Left ventricle myocardium superior (tissue), 1 donor: ENCODE measurements at places on chromosomes 2 and 18.
A peak's percentile ranks its signal among the peaks of the same experiment; 100 is the strongest.

- peak; percentile 27 for DNase-seq
These were observed 9.5 kb downstream of the NFATC1 start for GRCh38 chr18:79405019-79405780.

DNA sequence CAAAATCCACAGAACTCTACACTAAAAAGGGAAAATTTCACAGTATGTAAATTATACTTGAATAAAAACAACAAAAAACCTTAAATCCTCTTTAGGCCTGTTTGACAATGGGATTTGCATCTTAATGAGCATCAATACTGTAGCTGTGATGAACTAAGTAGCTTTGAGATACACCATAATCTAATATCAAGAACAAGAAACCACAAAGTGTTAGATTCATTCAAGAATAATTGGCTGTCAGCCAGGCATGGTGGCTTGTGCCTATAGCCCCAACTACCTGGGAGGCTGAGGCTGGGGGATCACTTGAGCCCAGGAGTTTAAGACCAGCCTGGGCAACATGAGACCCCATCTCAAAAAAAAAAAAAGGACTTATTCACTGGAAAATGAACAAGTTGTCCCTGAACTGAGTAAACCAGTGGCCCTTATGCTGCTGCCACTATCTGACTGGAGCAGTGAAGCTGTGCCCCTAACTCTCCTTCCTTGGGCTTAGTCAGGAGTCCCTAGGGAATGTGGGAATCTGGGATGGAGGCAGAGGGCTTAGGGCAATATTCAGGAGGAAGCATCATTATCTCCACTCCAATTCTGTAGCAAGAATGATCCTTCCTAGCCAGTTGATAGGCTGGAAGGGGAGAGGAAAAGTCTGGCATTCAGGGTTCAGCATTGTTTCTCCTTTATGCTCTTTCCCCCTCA is 88.5 kb downstream of the PRKCE start:
- no peak for DNase-seq

- DNase-seq = no peak
These were observed 1462.7 kb upstream of the NXPH2 start for GRCh38 chr2:140242889-140243288.

- DNase-seq = no peak
These were observed 30.6 kb upstream of the SLC35G4 start for GRCh38 chr18:11578799-11579198.

DNA sequence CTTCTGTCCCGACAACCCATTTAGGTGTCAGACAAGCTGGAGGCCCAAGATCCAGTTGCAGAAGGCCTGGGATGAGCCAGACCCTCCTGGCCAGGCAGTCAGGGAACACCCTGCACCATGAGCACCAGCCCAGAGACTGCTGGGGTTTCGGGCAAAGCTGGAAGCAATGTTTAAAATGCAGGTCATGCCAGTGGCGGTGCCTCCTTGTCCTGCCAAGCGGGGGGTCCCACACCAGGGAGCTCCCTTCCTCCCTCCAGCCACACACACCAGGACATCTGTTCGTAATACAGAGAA is 230.2 kb downstream of the ATAD2B start:
- no peak for DNase-seq

- DNase-seq = no peak
These were observed 58.1 kb downstream of the MYO3B start for GRCh38 chr2:170235860-170236679.

DNA sequence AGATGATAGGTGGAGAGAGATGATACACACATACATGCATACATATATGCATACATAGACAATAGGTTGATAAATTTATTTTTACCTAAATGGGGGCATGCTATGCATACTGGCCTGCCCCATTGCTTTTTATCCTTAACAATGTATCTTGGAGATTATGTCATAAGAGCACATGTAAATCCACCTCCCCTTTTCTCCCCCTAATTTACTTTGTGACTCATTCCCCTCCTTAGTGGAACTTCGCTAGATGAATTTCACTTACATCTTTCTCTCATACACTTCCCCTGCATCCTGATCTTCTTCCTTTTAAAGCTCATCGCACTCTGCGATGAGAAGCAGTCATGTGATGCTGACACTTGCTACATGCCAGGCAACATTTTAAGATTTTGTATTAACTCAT is 223.6 kb downstream of the C1D start:
- DNase-seq = no peak

DNA sequence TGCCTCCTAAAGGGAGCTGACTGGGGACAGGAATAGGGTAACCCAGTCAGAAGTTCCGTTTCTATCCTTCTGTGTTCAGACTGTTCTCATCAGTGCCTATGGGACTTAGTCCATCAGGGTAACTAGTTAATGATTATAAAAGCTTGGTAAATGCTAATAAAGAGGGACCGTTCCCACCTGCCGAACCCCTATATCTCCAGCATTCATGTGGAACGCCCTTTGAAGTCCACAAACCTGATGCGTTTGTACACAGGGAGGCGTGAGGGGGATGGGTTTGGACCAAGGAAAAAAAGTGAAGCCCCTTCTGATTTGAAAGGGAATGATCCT is 112.9 kb downstream of the CDK15 start:
- no peak for DNase-seq

GRCh38 chr2:197383825-197384224 is 51.0 kb downstream of the SF3B1 start:
- DNase-seq = no peak

DNA sequence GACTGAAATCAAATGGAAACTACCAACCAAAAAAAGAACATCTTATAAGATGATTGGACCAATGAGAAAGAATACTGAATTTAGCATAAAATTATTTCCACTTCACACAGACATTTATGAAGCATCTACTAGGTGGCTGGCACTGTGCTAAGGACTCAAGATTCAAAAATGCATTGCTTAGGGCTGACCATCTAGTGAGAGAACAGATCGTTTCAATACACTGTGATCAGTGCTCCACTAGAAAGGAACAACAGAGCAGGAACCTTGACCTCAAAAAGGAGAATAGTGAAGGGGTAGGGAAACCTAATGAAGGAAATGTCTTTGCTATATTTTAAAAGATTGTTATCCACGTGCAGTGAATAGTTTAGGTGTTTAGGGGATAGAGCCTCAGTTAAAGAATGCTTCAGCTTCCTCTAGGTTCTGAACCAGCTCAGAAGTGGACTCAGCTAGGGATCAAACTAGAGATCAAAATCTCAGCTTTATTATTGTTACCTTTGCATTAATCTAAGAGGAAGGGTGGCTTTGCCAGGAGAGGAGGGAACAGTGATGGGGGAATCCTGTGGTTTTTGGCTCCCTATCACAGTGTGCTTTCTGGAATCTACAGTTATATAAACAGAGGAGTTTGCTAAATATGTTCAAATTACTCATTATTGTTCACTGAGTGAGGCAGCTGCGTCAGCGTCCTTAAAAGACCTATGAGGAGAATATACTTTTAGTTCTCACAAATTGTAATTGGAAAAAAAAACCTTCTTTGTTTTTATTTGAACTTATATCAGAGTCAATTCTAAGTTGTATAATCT is 16.2 kb upstream of the BBS5 start:
- DNase-seq = no peak

GRCh38 chr2:2464643-2465042 is 133.6 kb upstream of the MYT1L start:
- no peak for DNase-seq

DNA sequence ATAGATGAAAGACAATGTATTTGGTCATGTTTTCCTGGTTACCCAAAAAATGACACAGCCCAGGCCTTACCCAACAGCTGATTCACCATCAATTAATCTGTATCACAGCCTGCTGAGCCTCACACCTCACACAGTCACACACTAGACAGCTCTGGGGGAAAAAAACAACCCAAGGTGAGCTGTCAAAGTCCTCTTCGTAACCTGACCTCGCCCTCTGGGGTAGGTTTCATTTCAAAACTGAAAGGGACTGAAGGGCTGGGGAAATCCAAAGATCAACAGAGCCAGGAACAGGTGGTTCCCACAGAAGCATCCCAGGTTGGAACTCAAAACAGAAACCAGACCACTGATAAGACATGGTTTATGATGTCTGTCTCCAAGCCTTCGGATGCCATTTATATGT is 18.2 kb upstream of the PCBP1 start:
- DNase-seq = no peak

GRCh38 chr2:46015671-46016070 is 281.5 kb upstream of the EPAS1 start:
- no peak for DNase-seq

- DNase-seq = no peak
These were observed 19.8 kb downstream of the ABHD3 start for GRCh38 chr18:21684731-21685130.

- peak; percentile 26 for DNase-seq
These were observed 2.0 kb upstream of the GAL3ST2 start for GRCh38 chr2:241774419-241775222.

DNA sequence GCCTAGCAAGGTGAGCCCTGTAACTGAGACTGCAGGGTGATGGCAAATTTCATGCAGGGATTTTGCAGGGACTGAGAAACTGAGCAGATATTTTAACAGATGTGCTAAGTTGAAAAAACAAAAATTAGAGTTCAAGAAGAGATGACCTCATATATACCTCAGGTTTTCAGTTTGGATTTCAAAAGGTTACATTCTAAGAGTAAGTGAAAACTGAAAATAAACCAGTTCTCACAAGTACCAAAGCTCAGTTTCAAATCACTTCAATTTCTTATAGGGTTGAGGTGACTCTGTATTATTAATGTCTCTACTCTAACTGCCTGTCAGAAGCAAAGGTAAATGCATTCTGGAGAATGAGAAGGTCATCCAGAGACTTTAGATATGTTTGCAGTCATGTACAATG is 237.4 kb upstream of the VRK2 start:
- DNase-seq = no peak

DNA sequence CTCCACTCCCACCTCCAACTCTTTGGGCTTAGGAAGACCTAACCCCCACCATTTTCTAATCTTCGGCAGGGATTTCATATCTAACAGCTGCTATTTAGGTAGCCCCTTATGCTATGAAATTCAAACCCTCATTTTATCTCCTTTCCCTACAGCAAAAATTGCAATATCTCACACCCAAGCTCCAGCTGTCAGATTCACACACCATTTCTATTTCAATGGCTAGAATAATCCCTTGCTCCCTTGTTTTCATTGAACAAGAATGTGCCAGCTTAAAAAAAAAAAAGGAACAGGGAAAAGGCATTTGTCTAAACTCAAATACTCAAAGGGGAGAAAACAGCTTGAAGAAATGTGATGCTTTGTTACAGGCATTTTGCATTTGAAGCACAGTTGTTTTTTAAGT is 850.6 kb upstream of the ACVR2A start:
- DNase-seq = no peak

GRCh38 chr18:60311676-60312360 is 60.8 kb downstream of the MC4R start:
- no peak for DNase-seq

DNA sequence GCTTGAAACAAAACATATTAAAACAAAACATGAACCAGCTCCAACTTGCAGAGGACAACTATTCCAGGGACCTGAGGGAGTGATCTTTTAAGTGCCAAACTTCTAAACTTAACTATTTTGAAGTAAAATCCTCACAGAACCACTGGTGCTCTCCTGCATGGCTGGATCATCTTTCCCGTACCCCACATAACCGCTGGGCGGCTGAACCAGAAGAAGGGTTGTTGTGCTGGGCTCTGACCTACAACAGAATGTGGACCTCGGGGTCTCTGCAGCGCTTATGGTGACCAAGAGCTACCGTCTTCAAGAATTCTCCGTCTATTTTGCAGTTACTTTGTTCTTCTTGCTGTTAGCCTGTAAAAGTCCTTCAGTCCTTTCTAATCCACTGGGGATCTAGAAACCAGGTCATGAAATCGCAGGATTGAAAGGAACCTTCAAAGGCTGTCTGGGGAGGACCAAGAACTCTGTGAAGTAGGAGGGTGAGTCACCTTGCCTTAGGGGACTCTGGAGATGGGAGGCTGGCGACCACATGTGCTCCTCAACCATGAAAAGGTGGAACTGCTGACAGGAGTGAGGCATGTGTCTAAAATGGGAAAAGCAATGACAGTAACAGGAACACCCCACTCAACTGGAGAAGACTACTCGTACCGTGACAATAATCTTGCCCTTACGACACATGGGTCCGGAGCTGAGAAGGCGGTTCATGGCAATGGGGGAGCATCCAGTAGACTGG is 46.6 kb downstream of the HDLBP start:
- DNase-seq = no peak

GRCh38 chr2:6516674-6517073 is 349.0 kb downstream of the CMPK2 start:
- DNase-seq = no peak

GRCh38 chr2:98078701-98079100 is 8.3 kb upstream of the VWA3B start:
- no peak for DNase-seq

- no peak for DNase-seq
These were observed 44.3 kb downstream of the AQP4 start for GRCh38 chr18:26821181-26821580.

- peak; percentile 32 for DNase-seq
These were observed 1.2 kb downstream of the PER2 start for GRCh38 chr2:238286987-238287736.

DNA sequence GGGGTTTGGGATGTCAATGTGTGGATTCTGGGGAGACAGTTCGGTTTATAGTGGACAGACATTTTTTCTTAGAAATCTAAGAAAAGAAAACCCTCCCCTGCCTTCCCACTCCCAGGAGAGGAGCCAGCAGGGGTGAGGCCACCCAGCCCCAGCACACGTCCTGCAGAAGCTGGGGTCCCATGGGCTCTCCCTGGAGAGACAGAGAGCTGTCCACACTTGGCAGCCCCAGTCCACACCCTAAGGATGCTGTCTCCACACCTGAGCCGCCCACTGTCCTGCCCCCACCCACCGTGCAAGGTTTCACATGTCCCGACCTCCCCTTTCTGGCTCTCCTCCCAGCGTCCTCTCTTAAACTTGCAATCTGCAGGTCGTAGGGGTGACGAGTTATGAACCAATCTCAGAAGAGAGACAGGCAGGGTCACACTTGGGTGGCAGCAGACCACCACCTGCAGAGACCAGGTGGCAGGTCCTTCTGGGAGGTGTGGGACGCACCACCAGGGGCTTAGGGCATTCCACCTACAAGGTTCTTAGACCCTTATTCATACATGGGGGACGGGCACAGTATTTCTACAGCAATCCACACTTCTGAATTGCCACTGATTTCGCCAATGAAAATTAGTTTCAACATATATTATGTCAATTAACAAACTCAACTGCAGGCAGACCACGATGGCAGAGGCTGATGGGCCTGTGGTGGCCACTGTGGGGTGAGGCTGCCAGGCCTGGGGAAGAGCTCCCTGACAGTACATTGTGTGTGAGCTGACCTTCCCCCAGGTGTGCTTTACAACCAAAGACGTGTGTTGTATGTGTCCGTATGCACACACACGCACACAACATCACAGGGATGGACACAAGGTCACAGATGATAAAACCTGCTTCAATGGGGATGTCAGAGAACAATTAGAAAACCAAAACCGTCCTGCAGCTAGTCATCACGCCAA is 158.5 kb downstream of the TPO start:
- DNase-seq = peak; percentile 24

- no peak for DNase-seq
These were observed 90.4 kb downstream of the ZEB2 start for GRCh38 chr2:144429396-144430112.

DNA sequence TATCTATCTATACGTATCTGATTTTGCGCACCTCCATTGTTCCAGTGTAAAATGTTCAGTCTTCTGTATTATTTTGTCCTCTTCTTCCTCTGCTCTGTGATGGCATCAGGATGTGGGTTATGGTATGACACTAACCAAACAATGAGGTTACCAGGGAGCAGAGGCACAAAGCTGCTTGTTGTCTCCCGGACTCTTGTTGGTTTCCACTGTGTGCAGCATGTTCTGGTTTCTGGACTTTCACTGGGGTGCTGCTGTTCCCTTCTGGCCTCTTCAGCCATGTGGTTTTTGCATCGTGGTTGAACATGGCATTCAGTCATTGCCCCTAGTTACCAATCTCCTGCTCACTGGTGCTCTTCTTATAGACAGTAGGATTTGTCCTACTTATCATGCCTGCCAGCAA is 665.9 kb downstream of the CBLN2 start:
- no peak for DNase-seq
